ENCODE measurements at places on chromosomes 5 and 9. TPM values are rescaled to one million over a fixed set of nuclear protein-coding genes. Genes with fewer than 3 reads are reported as not detected.

DNA sequence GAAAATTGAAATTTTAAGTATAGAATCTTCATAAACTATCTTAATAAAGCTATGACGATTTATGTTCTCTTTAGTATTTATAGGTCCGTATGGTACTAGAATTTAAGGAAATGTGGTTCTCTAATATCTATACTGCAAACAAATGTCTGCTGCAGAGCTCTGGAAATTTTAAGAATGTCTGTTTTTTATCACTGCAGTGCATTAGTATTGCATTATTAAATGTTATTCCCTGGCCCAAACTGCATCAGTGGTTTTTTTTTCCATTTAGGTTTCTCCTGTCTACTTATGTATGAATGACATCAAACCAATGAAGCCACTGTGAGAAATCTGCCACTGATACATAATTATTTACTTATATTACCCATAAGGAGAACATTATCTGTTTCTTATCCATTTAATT lies 211.4 kb upstream of the CD180 start:
- H3K36me3 ChIP-seq, result no peaks in the 10 kb centered on the region
- DNase-seq, result no peak
- H3K27ac ChIP-seq, result no peak overlapping the region
- no peak overlapping the region for H3K4me3 ChIP-seq
- no peaks in the 10 kb centered on the region for H3K4me1 ChIP-seq

DNA sequence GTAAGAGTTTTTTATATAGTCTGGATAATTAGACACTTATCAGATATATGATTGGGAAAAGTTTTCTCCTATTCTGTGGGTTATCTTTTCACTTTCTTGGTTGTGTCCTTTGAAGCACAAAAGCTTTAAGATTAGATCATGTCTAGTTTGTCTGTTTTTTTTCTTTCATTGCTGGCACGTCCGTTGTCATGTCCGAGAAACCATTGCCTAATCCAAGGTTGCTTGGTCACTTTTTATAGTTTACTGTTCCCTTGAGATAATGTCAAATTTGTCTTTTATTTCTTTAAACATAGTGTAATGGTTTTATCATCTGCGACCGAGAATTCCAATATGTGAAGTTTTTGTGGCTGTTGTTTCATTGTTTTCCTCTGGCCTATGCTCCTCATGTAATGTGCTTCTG lies 28.8 kb downstream of the GARNL3 start:
- H3K4me1 ChIP-seq, result peaks cover 4% of the 10 kb centered on the region
- no peak for DNase-seq
- H3K27me3 ChIP-seq, result peaks cover 32% of the 10 kb centered on the region

DNA sequence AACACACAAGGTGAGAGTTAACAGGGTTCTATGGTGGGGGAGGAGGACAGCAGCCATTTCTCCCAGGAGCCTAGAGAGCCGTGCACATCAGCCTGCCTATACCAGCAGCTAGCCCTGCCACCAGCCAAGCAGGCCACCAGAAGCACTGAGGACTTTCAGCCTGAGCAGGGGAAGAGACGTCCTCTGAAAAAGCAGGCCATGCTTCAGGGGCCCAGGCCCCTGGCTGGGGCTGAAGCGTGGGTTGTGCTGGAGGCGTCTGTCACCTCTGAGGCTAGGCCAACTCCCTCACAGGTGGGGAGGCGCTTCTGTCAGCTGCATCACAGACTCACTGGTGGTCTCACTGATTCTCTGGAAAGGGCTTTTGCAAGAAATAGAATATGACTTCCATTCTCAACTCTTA lies 16.3 kb downstream of the FSTL4 start:
- DNase-seq, result no peak
- H3K27ac ChIP-seq, result no peak overlapping the region
- peaks cover 3% of the 10 kb centered on the region for H3K36me3 ChIP-seq
- no peaks in the 10 kb centered on the region for H3K4me1 ChIP-seq
- H3K4me3 ChIP-seq, result no peak overlapping the region

- H3K36me3 ChIP-seq, result peaks cover 4% of the 10 kb centered on the region
- H3K27ac ChIP-seq, result no peak overlapping the region
- peaks cover 38% of the 10 kb centered on the region for H3K4me1 ChIP-seq
These were observed 64.6 kb downstream of the EHMT1 start for GRCh38 chr9:137683262-137683864.

DNA sequence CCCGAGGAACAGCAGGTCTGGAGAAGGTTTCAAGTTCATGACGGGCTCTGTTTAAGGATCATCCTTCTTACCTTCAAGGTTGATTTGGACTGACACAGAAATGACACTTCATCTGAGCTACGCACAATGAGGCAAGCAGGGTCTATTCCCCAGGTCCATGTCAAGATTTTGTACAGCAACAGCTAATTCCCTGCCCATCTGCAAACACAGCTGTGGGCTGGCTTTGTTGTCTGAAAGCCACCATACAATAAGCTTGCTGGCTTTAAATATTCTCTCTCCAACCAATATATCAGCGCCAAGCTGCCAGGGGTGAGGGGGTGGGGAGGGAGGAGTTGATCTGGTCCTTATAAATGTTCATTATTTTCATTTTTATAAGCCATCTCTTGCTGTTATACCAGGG lies 92.0 kb downstream of the OTULIN start:
- H3K4me3 ChIP-seq, result no peak overlapping the region
- peaks cover 11% of the 10 kb centered on the region for H3K4me1 ChIP-seq
- H3K36me3 ChIP-seq, result peaks cover 11% of the 10 kb centered on the region
- no peaks in the 10 kb centered on the region for H3K27me3 ChIP-seq
- DNase-seq, result no peak
- H3K27ac ChIP-seq, result no peak overlapping the region

DNA sequence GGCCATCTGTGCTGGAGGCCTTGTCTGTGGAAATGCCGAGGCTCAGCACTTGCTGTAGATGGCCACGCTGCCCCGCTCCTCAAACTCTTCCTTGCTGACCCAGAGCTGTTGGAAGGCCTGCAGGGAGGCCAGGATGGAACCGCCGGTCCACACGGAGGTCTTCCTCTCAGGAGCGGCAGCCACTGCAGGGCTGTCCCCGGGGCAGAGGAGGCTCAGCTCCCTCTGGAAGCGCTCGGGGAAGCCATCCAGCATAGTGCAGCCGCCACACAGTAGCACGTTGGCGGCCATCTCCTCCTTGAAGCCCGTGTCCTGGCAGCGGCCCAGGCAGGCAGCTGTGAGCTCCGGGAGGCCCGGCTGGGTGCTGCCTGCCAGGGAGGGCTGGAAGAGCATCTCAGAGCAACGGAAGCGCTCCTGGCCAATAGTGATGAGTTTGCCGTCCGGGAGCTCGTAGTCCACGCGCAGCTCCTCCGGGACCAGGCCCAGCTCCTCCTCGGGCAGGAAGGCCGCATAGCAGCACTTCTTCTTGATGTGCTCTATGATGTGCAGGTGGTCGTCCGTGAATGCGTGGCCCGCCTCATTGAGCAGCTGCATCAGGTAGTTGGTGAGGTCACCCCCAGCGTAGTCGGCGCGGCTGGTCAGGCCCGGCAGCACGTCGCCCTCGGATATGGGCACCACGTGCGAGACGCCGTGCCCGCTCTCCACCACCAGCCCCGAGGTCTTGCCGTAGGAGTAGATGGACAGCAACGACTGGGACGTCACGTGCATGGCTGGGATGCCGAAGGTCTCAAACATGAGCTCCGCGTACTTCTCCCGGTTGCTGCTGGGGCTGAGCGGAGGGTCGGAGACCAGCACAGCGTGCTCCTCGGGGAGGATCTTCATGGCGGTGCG lies 901 bp downstream of the ACTL7B start:
- H3K27me3 ChIP-seq, result peaks cover 24% of the 10 kb centered on the region
- DNase-seq, result no peak

- DNase-seq, result no peak
- peaks cover 27% of the 10 kb centered on the region for H3K27me3 ChIP-seq
- no peaks in the 10 kb centered on the region for H3K36me3 ChIP-seq
- no peaks in the 10 kb centered on the region for H3K4me1 ChIP-seq
These were observed 171.0 kb downstream of the ARRDC3 start for GRCh38 chr5:91211997-91212713.

DNA sequence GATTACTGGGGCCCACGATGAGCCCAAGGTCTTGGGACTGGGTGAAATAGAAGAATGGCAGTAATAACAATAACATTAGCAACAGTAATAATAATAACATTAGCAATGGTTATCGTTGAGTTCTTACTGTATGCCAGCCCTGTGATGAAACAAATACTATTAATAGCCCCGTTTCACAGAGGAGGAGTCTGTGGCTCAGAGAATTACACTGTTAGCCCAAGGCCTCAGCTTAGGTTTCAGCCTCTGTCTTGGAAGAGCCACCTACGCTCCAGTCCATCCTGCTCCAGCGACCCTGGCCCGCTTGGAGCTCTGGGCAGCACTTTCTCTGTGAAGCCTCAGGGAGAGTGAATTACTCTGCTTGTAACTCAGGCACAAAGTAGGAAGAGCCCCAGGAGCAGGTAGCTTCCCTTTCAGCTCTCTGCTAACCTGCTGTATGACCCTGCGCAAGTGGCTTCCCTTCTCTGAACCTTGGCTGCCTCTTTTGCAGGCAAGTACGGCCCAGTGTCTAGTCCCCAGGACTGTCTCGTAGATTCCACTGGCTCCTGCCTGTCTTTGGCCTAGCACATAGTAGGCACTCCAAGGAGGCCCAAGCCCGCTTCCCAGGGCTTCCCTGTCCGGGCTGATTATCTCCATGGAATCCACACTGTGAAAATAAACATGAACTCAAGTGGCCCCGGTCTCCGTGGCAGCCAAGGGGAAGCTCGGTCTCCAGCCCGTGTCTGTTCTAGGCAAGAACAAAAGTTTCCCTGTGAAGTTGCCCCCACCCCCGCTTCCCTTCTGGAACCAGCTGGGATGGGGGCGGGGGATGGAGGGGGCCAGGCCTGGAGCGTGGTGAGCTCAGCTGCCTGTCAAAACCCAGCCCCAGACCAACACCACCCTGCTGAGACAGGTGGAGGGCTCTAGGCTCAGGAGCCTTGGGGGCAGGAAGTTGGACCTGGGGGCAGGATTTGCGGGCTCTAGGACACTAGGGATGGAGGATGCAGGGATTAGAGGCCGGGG lies 26.2 kb upstream of the LMX1B start:
- no peak overlapping the region for H3K4me3 ChIP-seq
- peaks cover 84% of the 10 kb centered on the region for H3K27me3 ChIP-seq
- H3K36me3 ChIP-seq, result peaks cover 8% of the 10 kb centered on the region
- H3K27ac ChIP-seq, result no peak overlapping the region
- DNase-seq, result no peak
- no peaks in the 10 kb centered on the region for H3K4me1 ChIP-seq

DNA sequence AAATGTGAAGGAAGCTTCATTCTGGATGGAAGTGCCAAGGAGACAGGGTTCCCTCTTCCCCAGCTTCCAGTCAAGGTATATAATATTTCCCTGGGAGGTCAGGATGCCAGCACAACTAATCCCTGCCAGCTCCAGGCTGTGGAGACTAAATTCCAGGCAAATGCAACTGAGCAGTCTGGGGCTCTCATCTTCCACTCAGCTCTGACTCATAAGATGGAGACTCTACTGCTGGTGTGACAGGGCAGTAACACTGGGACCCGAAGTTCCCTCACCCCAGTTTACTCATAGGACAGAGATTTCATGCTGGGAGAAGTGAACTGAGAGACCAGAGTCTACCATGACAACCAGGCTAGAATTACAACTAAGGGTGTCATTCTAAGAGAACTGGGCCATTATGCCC lies 235.4 kb downstream of the FSTL4 start:
- no peaks in the 10 kb centered on the region for H3K36me3 ChIP-seq
- DNase-seq, result no peak
- H3K4me1 ChIP-seq, result no peaks in the 10 kb centered on the region

GRCh38 chr5:156585999-156586398 lies 259.0 kb downstream of the SGCD start:
- peaks cover 26% of the 10 kb centered on the region for H3K27me3 ChIP-seq
- DNase-seq, result no peak
- no peak overlapping the region for H3K27ac ChIP-seq
- no peak overlapping the region for H3K4me3 ChIP-seq
- H3K4me1 ChIP-seq, result no peaks in the 10 kb centered on the region

DNA sequence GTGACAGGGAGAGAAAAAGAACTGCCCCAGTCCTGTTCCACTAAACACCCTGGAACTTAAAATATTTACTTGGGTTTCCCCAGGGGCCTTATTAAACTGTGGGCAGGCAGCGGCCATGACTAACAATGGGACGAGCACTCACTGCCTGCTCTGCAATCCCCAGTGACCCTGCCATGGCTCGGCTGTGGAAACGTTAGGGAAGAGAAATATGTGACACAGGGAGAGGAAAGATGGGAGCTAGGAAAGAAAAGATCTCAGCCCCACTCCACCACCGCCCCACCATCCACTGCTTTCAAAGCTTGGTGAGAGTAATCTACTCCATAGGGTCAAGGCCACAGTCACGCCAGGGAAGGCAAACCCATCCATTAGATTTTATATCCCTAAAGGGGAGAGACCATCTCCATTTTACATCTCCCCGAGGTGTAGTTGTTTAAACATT lies 117.6 kb downstream of the EFNA5 start:
- no peaks in the 10 kb centered on the region for H3K4me1 ChIP-seq
- H3K27me3 ChIP-seq, result peaks cover 15% of the 10 kb centered on the region
- no peaks in the 10 kb centered on the region for H3K36me3 ChIP-seq
- no peak overlapping the region for H3K27ac ChIP-seq
- no peak for DNase-seq

DNA sequence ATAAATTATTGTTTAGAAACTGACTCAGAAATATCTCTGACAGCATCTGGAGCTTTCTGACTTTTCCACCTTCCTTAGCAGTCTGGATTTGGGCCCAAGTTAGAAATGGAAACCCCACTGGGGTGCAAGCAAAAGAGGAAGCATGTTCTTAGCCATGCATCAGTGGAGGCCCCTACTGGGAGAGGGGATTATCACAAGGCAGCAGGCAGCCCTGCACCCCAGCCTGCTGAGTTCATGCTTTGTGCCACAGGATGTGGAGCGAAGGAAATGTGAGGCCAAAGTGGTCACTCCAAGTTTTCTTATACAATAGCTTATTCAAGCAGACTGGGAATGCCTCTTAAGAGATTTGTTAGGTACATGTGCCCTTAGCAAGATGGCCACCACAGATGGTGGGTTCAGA lies 146.5 kb upstream of the TLX3 start:
- H3K4me3 ChIP-seq, result no peak overlapping the region
- no peak for DNase-seq
- peaks cover 4% of the 10 kb centered on the region for H3K4me1 ChIP-seq
- H3K27ac ChIP-seq, result no peak overlapping the region
- no peaks in the 10 kb centered on the region for H3K36me3 ChIP-seq

Gene ABO
- total RNA-seq, result 2.1 TPM

Gene PCDHA12
- total RNA-seq, result not detected

Gene PRDM9
- total RNA-seq, result not detected

Gene NMUR2
- total RNA-seq, result not detected

Gene SLC6A3
- total RNA-seq, result not detected

Measured in T-helper 17 cell (primary cell).